ENCODE measurements at places on chromosomes 7 and 10.

DNA sequence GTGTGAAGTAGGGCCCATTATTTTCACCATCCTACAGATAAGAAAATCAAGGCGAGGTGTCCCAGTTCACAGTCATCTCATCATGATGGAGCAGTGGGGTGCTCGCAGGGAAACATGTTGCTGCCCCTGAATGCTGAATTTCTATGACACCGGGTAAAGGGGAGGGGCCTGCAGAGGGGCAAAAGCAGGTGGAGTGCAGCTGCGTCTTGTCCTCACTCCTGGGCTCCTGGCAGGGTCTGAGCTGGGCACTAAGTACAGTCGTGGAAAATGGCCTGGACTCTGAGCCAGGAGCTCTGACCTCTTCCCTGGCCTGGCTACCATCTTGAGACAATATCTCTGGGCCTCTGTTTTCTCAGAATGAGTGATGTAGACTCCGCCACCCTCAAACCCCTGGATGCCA is 253.1 kb upstream of the PITRM1 start:
- DNase-seq = no peak

DNA sequence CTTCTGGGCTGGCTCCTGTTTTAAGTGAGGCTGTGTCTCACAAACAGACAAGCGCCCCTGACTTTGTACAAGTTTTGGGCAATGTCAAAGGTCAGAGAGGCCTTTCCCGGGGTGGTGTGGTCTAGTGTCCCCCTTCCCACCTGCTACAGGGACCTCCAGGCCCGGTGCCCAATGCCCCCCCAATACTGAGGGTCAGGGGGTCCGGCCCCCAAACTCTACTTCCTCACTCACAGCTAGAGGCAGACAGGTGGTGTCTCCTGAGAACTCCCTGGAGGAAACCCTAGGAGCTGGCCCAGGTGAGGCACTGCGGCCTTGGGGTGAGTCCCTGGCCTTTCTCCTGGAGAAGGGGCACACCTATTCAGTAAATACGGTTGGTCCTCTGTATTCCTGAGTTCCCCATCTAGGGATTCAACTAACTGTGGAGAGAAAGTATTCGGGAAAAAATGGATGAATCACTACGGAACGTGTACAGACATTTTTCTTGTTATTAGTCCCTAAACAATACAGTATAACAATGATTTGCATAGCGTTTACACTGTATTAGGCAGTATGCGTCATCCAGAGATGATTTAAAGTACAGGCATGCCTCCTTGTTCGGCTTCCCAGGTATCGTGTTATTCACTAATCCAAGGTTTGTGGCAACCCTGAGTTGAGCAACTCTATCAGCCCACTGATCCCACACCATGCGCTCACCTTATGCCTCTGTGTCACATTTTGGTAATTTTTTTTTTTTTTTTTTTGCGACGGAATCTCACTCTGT is 308.1 kb downstream of the WDR37 start:
- DNase-seq = no peak

- DNase-seq = no peak
Observed at GRCh38 chr7:117114272-117114671, 161.0 kb downstream of the ST7 start.

- peak; percentile 55 for DNase-seq
Observed at GRCh38 chr10:23826421-23826820, 382.5 kb upstream of the KIAA1217 start.

- DNase-seq = peak; percentile 42
Observed at GRCh38 chr7:29408841-29409243, 154.8 kb upstream of the PRR15 start.

- DNase-seq = no peak
Observed at GRCh38 chr7:150904011-150904909, 51.9 kb downstream of the AOC1 start.

DNA sequence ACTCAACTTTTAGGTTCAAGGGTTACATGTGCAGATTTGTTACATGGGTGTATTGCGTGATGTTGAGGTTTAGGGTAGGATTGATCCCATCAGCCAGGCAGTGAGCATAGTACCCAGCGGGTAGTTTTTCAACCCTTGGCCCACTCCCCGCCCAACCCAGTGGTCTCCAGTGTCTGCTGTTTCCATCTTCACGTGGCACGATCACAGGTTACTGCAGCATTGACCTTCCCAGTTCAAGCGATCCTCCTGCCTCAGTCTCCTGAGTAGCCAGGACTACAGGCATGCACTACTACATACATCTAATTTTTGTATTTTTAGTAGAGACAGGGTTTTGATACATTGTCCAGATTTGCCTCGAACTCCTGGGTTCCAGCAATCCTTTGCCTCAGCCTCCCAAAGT is 905.7 kb upstream of the ZNF722 start:
- no peak for DNase-seq

- no peak for DNase-seq
Observed at GRCh38 chr7:98881561-98882315, 3.4 kb downstream of the TRRAP start.

DNA sequence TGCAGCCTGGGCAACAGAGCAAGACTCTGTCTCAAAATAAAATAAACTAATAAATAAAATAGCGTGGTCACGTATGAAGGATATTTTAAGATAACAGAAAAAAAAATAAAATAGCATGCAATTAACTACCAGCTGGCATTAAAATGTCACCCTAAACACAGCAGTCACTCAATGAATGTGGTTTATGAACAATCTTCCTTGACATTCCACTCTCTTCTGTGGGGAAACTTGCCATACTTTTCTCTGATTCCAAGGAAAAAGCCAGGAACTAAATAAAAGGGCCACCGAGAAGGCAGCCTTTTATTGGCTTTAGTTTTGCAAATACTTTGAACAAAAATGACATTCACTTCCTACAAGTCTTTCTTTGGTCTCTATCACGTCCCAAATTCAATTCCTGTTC is 266.6 kb downstream of the PARD3 start:
- no peak for DNase-seq

DNA sequence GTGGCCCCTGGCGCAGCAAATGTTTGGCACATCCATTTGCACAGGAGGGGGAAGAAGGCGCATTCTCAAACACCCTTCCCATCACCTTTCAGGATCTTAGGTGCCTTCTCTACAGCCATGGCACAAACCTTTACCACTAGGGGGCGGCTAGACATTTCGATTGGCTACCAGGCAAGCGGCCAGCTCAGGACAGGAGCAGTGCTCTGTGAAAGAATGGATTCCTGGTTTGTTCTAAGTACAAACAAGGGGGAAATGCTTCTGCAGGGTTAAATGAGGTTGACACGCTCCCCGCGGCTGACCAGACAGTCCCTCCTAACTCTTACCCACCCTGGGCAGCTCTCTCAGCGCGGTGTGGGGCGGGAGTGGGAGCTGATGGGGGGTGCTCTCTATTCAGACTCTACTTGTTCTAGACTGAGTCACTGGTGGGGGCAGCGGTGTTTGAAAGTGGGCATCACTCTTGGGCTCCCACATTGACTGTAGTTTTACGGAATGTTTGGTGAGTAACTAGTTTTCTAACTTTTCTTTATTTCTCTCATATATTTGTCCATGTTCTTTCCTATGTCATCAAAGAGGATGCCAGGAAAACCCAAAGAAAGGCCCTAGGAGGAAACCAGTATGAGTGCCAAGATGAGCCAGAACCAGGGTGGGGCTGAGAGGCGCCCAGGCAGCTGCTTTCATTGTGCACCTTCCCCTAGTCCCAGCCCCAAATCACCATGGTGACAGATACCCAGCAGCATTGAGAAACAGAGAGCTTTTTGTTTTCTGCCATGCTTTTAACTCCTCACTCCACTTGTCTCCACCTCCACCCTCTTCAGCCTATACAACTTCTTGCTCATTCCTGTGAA is 61.4 kb upstream of the GPR158 start:
- peak; percentile 60 for DNase-seq
